Forelimb muscle (tissue), 1 donor: ENCODE measurements at places on chromosomes 6 and 20. TPM values are rescaled to one million over a fixed set of nuclear protein-coding genes. Genes with fewer than 3 reads are reported as not detected.

DNA sequence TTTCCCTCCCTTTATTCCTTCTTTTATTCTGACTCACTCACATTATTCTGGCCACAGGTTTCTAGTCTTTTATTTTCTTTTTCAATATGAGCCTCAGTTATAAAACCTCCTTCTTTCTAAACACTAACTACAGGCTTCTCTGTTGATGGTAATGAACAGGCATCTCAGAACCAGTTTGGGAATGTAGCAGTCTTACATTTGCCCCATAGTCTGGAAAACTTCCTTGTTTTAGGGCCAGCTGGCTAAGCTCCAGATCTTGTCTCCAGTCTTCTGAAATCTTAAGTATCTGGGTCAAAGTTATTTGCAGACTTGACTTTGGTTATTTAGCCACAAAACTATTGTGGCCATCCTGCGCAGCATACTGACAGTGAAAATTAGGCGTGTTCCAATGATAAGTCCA, 97.0 kb upstream of the MAN1A1 start:
- no peak for DNase-seq

Gene NCOA3
- polyA plus RNA-seq: 12.9 TPM

Gene TLDC2
- polyA plus RNA-seq: 0.40 TPM

Gene TPBG
- polyA plus RNA-seq: 9.4 TPM

DNA sequence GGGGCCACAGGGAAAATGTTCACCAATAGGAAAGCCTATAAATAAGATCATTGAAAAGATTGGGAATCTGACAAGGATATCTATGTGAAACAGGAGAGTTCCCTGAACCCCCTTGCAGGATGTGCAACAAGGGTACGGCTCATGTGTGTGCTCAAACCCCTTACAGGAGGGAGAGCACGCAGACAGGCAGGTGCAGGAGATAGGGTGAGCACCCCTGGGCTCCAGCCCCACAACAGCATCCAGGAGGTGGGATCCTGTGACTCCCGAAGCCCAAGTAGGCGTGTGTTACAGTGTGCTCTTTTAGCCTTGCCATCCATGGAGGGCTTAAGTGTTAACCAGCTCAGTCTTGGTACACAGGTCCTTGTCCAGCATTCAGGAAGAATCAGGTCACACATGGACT, 204.2 kb downstream of the BMP7 start:
- DNase-seq: no peak

DNA sequence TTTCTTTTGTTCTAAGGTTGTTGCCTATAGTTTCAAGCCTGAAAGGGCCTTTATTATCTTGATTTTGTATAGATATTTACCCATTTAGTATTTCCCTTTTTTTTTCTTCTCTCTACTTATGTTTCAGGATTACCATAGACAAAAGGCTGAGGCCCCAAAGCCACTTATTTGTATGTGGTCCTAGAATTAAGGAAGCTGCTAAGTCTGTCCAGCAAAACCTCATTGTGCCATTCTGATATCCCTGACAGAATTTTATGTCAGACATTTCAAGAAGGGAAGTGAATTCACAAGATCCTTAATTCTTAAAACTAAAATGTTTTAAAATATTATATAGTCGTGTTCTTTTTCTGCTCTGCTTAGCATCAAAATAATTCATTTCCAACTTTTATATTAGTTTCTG, 6.9 kb downstream of the HAO1 start:
- no peak for DNase-seq

DNA sequence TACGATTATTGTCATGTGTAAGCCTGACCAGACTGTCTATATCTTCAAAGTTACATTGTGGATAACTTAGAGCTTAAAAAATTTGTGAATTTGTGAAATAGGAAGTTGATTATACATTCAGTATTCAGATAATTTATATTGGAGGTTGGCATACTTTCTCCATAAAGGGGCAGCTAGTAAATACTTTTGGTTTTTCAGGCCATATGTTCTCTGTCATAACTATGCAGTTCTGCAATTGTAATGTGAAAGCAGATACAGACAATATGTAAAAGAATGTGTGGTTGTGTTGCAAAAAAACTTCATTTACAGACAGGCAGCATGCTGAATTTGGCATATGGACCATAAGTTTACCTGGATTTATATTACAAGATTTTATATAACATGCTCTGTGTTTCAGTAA, 29.3 kb downstream of the HSF2 start:
- no peak for DNase-seq

DNA sequence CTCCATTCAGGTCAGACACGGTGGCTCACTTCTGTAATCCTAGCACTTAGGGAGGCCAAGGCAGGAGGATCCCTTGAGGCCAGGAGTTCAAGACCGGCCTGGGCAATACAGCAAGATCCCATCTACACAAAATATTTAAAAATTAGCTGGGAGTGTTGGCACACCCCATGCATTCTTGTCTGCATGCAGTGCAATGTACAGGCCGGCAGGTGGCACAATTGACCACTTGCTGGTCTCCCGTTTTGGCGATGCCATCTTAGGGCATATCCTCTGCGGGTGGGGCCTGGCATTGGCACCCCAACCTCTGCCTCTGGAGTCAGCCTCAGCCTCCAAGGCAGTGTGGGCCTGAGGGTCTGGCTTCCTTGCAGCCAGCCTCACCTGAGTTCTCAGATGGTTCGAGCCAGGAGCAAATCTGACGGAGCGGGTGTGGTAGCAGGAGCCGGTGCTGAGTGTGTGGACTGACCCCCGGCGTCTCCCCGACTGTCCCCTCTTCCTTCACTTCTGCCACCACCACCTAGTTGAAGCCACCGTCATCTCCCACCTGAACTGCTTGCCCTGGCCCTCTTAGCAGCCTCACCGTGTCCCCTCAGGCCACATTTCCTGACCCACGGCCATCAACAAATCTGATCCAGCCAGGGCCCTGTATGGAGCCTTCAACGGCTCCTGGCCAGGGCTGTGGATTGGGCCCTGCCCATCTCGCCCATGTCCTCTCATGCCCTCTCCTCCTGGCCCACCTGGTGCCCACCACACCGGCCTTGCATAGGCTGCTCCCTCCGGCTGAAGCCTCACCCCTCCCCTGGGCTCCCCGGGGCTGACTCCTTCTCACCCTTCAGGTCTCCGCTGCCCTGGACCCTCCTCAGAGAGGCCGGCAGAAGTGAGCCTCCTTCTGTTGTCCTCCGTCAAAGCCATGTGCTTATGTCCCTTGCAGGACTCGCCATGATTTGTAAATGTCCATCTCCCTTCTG, 44.0 kb downstream of the EFCAB8 start:
- DNase-seq: no peak

GRCh38 chr6:137351890-137352289, 132.7 kb upstream of the IFNGR1 start:
- DNase-seq: no peak

GRCh38 chr20:10131732-10132345, 86.8 kb upstream of the SNAP25 start:
- DNase-seq: no peak

GRCh38 chr6:44667226-44667625, 279.7 kb downstream of the CDC5L start:
- DNase-seq: no peak

Gene SNAI1
- polyA plus RNA-seq: 10.7 TPM

DNA sequence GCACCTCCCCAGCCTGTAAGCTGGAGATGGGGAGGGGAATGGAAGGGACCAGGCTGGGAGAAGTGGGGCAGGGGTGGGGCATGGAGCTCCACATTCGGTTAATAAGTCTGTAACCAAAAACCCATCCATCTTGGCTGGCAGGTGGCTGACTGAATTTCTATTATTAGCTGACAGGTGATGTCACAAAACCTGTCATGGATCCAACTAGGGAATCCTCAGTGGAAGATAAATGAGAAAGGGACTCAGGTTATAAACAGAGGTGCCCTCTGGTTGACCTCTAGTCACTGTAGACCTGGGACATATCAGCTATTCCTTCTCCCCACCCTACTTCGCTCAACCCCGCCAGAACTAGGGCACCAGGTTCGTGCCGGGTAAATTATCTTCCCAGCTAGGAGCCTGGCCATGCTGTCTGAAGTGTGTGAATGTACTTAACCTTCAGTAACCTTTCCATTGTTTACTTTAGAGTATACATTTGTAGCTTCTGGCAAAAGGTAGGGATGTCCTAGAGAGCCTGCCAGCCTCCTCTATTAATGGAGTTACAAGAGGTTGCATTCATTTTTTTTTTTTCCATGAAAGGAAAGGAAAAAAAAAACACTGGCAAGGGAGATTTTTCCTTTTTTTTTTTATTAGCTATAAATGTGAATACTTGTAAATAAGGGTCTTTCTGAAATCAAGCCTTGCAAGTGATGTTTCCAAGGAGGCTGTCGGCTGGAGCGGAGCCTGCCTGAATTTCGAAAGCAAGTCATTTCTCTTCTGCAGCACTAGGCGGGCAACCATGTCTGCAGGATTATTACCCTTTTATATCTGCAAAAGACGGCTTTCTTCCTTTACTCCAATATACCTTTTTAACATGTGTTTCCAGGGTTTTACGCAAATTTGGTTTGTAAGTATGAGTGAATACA, 135.9 kb downstream of the TMEM242 start:
- DNase-seq: no peak

Gene OR2J3
- not detected for polyA plus RNA-seq

Gene DOK5
- 29.0 TPM for polyA plus RNA-seq

Gene STK35
- 6.9 TPM for polyA plus RNA-seq

GRCh38 chr6:43189776-43190304, 7.8 kb downstream of the CUL9 start:
- no peak for DNase-seq

Gene CLVS2
- 0.34 TPM for polyA plus RNA-seq

Gene MUC22
- not detected for polyA plus RNA-seq

GRCh38 chr20:13644010-13644409, 5.3 kb upstream of the TASP1 start:
- DNase-seq: no peak

- DNase-seq: no peak
These were observed 50.8 kb downstream of the METTL24 start for GRCh38 chr6:110307368-110307767.

DNA sequence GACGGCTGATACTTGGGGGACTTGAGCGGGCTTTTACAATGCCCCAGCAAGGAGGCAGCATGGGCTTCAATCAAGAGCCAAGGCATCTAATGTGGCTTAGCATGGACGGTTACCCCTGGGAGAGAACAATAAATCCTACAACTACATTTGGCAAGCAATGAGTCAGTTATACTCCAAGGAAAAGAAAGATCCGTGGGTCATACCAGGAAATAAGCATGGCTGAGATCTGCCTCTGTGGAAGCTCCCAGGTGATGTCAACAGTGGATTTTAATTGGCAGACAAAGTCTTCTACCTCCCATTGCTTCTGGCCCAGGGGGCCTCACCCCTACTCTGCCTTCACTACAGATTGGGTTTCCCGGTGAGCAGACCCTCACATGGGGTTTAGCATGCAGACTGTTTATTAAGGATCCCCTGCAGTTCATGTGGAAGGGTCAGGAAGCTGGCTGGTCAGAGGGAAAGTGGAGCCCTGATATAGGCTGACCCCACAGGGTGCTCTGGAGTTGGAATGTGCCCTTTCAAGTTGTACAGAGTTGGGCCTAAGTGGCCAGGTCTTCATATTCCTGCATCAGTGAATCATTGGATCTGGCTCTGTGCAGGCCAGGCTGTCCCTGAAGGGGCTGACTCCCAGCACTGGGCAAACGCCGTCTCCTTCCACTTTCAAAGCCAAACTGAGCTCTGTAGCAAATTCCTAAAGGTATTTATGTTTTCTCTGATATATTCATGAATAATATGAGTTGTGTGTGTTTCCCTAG, 91.3 kb upstream of the GGTLC1 start:
- no peak for DNase-seq

Gene CD24
- 10.1 TPM for polyA plus RNA-seq

GRCh38 chr6:137734875-137735182, 132.2 kb upstream of the TNFAIP3 start:
- DNase-seq: no peak

Gene XKR7
- polyA plus RNA-seq: 0.04 TPM

DNA sequence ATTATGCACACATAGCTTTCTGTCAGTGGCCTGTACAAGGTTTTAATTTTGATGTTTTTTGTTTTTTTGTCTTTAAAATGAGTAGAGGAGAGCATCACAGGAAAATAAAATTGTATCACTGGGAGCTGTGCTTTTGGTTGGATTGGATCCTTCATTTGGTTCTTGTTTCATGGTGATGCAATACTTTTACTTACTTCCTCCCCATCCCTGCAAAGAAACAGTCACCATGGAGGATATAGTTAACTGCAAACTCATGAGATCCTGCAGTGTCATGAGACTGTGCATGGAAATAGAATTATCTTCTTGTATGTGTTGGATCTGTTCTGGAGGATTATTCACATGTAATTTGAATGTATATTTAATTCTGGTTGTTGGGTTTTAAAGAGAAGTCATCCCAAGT, 122.3 kb downstream of the JARID2 start:
- DNase-seq: no peak
